ENCODE measurements at places on chromosomes 1 and 21.

DNA sequence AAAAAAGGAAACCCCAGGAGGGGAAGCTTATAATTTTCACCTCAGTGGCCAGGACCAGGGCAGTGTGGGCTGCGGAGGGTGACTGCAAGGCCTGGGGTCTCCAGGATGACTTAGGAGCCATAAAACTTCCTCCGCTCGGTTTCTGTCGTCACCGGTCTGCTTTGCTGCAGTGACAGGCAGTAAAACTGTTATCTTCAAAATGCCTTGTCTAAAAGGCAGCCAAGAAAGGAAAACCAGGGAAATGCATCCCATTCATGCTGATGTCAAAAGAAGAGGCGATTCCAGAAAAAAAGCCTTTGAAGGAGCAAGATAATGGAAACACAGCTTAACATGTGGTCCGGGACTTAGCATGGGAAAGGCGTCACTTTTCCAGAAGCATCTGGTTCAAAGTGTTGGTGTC, 42.0 kb downstream of the COL6A1 start:
- no peak for DNase-seq

DNA sequence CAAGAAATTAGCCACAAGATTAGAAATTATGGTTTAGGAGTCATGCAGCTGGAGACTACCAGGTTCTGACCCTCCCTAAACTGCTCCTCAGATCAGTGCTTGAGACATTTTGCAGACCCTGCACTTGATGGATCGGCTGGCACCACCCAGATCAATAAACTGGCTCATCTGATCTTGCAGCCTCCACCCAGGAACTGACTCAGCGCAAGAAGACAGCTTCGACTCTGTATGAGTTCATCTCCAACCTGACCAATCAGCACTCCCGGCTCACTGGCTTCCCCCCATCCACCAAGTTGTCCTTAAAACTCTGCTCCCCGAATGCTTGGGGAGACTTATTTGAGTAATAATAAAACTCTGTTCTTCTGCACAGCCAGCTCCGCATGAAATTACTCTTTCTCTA, 40.0 kb downstream of the L1TD1 start:
- DNase-seq: no peak

DNA sequence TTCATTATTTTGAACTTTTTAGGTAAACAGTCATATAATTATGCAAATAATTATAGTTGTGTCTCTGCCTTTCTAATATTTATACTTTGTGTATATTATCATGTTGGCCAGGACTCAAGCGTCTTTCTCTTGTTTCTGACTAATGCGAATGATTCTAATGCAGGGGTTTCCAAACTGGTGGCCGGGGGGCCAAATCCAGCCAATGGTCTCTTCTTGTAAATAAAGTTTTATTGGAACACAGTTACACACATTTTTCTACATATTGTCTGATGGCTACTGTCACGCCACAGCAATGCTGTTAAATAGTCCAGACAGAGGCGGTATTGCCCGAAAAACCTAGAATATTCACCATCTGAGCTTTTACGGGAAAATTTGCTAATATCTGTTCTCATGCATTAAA, 8.9 kb upstream of the POFUT2 start:
- DNase-seq: no peak

- no peak for DNase-seq
Measured at GRCh38 chr1:27617420-27617819, 13.5 kb upstream of the AHDC1 start.

GRCh38 chr1:229613938-229614337, 12.0 kb downstream of the TAF5L start:
- no peak for DNase-seq

- DNase-seq: peak; percentile 66
Measured at GRCh38 chr1:12556957-12557935, 60.8 kb downstream of the DHRS3 start.

Measured in sciatic nerve (tissue), 2 donors.